ENCODE measurements at places on chromosomes 2 and 18.

GRCh38 chr2:110873056-110873502, 140.7 kb downstream of the ACOXL start:
- no peak for DNase-seq

GRCh38 chr2:171244970-171245782, 84.5 kb upstream of the TLK1 start:
- no peak for DNase-seq

- no peak for DNase-seq
Measured at GRCh38 chr2:102927854-102928267, 166.0 kb downstream of the TMEM182 start.

GRCh38 chr2:176087330-176088047, 3.7 kb upstream of the EVX2 start:
- no peak for DNase-seq

- DNase-seq, result peak; percentile 44
Measured at GRCh38 chr2:46364797-46365457, 67.7 kb downstream of the EPAS1 start.

DNA sequence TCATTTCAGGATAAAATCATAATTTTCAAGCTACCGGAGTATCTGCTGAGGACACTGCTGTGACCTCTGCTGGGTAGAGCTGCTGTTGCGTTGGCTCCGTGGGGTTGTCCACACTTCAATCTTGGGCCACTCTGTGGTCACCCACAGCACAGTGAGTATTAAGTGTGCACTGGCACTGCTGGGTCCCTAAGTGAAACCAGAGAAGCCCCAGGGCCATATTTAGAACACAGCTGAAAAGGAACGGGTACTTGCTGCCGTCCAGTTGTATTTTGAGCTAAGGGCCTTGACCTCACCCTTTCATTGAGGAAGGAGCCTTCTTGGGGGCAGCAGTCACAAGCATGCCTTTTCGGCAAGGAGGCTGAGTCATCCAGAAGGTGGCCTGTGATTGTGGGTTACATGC, 10.1 kb downstream of the SLC9A4 start:
- DNase-seq, result no peak

GRCh38 chr2:173410579-173410978, 55.9 kb downstream of the CDCA7 start:
- no peak for DNase-seq

DNA sequence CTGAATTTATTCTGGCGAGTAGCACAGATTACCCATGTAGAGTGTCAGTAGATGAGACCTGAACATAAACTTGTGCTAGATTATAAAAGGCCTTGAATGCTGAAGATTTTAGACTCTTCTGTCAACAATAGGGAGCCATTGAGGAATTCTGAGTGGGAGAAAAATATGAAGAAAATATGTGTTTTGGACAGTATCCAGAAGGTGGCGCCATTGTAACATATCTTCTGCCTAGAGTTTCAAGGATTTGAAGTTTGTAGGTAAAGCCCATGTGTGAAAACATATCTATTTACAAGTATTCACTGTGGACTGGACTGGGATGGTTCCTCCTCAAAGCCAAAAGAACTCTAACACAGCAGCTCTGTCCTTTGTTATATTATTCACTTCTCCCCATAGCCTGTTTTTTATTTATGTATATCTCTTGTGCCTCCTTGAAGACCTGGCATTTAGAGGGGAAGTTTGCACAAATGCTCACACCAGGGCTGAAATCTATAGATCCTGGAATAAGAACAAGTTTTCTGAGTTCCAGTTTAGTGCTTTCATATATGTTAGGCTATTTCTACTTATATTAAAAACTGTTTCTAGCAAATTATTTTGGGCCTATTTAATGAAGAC, 124.9 kb downstream of the RDH14 start:
- no peak for DNase-seq

DNA sequence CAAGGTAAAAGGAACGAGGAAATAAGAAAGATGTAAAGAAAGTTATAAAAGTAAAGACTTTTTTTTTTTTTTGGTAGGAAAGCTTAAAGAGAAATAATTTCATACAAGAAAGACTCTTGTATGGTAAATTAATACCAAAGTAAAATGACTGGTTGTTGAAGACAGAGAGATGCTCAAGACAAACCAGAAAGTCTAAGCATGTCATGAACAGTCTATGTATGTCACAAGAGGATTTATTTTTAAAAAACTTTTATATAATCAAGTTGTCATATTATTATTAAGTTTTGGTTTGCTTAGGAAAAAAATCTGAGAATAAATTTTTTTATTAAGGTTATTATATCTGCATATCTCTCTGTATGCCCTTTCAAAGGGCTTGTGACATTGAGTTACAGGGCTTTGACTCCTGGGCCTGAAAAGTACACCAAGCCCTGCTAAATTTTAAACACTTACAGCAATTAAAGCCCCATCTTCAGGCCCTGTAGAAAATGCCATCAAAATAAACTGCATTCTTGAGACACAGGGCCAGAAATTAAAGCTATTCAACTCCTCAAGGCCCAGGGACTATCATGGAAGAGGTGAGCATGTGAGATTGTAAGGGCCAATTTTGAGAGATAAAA, 10.9 kb upstream of the SGPP2 start:
- DNase-seq, result no peak

DNA sequence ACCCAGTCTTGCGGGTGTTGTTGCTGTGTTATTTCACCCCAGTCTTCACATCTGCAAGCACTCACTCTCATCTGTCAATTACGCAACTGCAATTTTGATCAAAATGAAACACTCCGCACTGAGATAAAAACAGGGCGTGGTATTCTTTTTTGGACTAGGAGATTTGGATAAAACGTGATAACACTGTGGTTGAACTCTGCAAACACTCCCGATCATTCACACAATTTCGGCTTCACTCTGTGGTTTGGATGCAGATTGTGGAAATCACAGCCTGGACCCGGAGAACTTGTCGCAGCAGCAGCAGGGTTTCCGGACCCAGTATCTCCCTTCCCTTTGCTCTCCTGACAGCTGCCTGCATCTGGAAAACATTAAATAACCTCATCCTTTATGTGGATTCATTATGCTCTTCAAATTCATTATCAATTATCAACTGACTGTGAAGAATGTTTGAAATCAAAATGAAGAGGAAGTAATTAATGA, 49.4 kb upstream of the APCDD1 start:
- no peak for DNase-seq

GRCh38 chr18:46196627-46197243, 92.5 kb downstream of the HAUS1 start:
- DNase-seq, result no peak

DNA sequence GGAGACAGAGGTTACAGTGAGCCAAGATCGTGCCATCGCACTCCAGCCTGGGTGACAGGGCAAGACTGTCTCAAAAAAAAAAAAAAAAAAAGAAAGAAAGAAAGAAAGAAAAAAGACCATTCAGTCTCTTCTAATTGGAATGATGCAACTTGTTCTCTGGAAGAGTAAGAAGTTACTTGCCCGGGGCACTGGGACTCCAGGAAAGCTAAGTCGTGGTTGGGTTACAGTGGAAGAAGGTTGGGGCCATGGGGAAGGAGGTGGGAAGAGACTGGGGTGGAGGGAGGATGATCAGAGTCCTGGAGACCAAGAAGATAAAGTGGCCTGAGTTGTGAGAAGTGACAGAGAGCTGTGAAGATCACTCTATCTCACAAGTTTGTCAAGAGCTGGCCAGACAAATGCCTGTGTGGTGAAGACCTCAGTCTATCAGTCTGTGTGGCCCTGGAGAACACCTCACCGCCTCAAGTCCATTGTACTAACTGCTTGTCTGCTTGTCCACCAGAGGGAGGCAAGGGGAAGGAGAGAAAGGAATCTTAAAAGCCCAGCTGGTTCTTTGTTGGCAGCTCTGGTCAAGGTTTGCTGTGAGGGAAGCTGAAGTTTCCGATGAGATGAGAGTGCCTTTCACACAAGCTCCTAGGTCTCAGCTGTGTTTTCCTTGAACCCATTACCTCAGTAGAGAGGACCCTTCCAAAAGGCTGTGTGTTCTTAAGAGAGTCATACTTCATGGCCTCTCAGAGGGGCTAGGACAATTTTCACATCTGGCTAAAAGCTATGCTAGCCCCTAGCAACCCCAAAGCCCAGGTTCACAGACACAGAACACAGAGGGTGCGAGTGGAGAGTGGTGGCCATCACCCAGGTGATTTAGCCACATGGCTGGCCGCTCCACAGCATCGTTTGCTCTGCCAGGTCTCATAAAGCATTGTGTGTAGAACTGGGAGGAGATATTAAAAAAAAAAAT, 72.0 kb upstream of the TMEM178A start:
- peak; percentile 63 for DNase-seq

- no peak for DNase-seq
Measured at GRCh38 chr2:171985076-171985475, 14.7 kb upstream of the METAP1D start.

DNA sequence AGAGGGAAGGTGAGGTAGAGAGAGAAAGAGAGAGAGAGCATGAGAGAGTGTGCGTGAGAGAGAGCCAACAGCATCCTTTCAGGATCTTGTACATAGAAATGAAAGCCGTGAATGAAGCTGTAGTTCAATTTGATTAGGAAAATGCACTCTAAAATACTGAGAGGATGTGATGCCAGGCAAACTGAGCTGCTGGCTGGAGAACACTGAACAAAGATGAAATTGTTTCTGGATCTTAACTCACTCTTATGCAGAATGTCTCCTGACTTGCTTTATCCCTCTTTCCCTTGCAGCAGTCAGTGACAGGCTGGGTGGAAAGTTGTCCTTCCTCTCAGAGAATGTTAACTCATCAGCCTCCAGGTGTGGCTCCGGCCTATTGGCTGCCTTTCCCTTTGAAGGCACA, 10.7 kb downstream of the LYPD1 start:
- no peak for DNase-seq

GRCh38 chr2:62435720-62436119, 70.3 kb downstream of the TMEM17 start:
- DNase-seq, result no peak

- DNase-seq, result peak; percentile 83
Measured at GRCh38 chr2:237512774-237513466, 25.9 kb downstream of the MLPH start.

DNA sequence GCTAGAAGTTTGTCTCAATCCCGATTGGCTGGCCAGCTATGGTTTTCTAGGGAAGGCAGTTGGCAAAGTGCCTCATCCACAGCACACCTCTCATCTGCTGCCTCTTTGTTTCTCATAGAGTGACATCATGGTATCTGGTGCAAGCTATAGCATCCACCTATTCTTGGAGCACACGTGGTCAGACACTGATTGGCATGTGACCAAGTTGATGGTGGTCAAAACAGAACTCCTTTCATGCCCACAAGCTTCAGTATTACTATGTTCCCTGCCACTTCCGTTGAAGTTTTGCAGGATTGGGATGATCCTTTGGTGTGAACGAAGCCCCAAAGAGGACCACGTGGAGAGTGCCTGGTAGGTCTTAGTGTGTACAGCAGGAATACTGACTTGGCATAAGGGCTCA, 28.8 kb downstream of the TTC32 start:
- DNase-seq, result no peak

GRCh38 chr2:149858216-149858615, 270.6 kb upstream of the MMADHC start:
- no peak for DNase-seq

DNA sequence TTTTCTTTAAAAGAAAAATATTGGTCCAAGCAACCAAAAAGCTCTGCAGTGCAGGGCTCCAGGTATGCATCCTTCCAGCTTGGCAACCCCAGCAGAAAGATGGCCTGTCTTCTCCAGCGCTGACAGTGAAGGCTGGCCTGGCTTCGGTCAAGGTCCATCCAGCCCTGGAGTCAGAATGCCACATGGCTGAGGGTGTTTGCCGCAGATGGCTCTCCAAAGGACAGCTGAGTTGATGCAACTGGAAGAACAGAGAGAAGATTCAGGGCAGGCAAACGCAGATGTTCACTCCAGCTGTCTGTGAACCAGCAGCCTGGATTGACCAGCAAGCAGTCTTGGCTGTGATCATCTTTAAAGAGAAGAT, 51.4 kb downstream of the MARCO start:
- no peak for DNase-seq

DNA sequence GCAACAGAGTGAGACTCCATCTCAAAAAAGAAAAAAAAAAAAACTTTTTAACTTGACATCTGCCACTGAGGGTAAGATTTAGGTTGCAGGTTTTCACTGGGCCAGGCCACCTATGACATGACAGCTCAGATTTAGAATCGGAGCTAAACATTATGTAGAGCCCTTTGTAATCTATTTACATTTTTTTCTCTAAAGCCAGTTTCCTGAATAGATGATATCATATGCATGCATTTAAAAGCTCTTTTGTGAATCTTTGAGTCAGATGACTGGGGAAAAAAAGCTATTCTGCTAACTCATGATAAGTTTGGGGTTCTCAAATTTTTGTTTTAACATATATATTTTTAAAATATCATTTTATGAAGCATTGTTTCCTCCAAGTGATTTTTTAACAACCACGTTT, 21.3 kb downstream of the PRKAG3 start:
- DNase-seq, result no peak

- no peak for DNase-seq
Measured at GRCh38 chr2:37325625-37326071, 1.0 kb upstream of the PRKD3 start.

GRCh38 chr2:216350214-216350791, 22.0 kb downstream of the MARCHF4 start:
- no peak for DNase-seq

DNA sequence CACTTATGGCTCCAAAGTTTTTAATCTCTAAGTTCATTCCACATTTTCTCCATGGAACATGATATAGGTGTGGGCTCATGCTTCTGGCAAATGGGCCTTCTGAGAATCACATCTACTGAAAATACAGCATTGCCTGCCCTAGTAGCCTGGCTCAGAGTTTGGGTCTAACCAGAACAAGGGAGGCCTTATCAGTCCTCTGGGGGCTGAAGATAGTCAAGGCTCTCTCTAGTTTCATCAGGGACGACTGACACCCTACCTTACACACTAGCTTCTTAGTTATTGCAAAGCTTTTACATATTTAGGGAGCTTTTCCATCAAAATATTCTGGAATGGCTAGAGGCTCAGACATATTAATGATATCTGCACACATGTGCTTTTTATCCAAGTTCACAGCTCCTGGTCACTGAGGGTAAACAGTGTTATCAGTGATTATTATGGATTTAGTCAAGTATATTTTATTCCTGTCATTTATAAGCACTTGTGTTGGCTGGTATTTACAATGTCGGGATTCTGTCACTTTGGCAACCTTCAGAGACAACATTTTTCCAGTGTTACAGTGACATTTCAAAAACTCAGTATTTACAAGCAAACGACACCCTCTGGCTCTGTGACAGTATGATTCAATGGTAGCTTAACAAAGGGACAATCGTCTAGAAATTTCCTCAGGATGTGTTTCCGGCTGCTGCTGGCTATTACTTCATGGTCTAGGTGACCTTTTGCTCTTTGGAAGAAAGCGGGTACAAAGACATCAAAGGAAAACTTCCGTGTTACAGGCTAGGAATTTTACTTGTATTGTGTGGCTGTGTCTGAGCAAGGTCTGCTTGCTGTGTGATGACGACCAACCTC, 200.6 kb downstream of the TCF4 start:
- DNase-seq, result no peak

Data from amniotic stem cell (primary cell).